ENCODE measurements at places on chromosomes 16 and 17.
A peak's percentile ranks its signal among the peaks of the same experiment; 100 is the strongest.

- DNase-seq: peak; percentile 70
Measured at GRCh38 chr17:29292992-29293889, 707 bp downstream of the NUFIP2 start.

DNA sequence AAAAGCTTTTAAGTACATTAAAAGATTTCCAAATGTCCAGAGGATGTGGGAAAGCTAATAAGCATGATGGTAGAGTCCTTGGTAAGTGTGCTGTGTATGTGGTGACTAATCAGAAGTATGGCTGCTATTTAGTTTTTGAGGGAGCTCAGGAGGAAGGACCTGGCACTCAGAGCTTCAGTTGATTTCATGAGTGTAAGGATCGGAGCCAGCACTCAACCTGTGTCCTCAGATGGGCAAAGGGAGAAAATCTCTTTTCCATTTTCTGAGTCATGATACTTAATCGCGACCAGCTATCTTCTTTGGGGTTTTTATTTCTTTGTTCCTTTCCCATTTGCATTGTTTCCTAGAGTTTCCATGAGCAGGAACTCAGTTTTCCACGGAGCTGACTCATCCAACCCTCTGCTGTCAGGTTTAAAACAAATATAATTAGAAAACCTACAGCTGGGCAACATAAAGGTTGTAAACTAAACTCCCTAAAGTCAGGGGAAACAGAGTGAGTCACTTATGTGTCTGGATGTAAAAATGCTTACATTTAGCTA lies 125.4 kb downstream of the MAP2K6 start:
- DNase-seq: no peak

DNA sequence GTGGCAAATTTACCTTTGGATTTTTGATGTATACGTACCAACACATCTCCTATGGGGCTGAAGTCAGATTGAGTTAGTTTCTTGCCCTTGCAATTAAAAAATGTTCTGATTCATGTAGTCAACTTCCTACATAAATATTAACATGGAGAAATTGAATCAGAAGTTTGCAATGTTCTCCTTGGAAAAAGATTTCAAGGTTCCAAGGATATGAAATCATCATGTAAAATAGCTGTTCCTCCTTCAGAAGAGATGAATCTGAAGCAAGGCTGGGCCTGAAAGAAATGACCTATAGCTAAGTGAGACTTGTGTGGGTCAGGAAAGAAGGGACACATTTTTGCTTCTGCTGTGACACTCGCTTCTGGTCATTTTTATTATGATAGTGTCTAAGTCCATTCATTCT lies 131.7 kb downstream of the RGS9 start:
- DNase-seq: no peak

DNA sequence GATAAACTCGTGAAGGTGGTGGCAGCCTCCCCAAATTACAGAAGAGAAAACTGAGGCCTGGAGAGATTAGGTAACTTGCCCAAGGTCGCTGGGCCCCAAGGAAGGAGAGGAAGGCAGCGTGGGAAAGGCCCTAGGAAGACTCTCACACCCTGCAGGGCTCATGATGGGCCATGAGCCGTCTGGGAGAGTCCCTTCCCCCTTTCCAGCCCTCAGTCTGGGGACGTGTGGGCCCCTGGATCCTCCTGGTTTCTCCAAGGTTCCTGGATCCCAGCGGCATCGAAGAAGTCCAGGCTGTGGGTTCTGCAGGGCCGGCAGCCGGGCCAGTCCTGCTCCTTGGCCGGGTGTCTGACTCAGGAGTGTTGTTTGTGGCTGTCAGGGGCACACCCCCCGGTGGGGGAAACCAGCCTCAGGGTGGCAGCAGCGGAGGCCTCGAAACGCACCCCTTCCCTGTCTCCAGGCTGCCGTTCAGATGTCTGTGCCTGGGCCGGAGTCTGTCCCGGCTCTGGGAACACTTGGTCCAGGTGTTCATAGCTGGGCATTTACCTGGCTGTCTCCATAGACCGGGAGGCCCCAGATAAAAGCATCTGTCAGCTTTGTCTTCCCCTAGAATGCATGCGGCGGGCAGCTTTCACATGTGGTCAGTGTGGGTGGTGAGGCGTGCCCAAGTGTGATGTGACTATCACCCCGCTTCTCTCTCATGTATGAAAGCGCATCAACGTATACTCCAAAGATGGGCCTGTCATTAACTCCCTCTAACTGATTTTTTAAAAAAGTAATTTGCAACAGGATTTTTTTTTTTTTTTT lies 3.7 kb upstream of the RAP1GAP2 start:
- no peak for DNase-seq

GRCh38 chr17:4903051-4903818 lies at the start of gene CHRNE:
Gene CHRNE (minus strand): TSS chr17:4903098. CDS start chr17:4903063, 35 bp downstream.
- peak; percentile 80 for DNase-seq

- peak; percentile 60 for DNase-seq
Measured at GRCh38 chr17:29124135-29124924, 55.9 kb downstream of the MYO18A start.

DNA sequence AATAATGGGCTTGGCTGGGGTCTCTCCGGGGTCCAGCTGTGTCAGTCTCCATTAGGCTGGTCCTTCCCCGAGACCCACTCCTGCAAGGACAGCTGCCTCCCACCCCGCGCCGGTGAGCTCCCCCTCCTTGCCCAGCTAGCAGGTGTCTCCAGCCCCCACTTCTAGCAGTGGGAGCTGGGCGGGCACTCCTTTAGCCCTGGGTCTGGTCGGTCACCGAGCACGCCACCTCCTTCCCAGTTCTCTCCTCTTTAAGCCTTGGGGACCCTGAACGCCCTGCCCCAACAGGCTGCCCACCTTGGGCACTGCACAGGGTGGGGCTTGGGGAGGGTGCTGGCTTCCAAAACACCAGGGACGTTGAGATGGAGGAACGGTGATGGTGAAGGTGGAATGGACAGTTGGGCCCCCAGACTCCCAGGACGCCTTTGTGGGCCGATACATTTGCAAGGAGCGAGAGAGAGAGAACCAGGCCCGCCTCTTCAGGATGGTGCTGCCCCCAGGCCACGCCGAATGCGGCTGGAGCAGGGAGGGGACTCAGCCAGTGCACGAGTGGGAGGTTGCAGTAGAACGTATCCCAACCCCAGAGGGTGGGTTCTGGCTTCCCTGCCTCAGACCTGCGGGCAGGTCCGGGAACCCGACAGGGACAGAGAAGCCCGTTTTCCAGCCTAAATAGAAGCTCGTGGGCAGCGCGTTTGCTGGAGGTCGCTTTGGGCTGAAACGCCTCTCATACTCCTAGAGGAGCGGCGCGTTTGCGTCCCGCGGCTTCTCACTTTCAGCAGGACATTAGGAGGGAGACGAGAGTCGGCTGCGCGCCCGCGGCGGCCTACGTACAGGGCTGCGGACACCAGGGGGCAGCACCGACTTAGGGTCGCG lies 10.7 kb downstream of the TBX2 start:
- DNase-seq: peak; percentile 91

- no peak for DNase-seq
Measured at GRCh38 chr16:88914750-88915368, 48.4 kb upstream of the PABPN1L start.

DNA sequence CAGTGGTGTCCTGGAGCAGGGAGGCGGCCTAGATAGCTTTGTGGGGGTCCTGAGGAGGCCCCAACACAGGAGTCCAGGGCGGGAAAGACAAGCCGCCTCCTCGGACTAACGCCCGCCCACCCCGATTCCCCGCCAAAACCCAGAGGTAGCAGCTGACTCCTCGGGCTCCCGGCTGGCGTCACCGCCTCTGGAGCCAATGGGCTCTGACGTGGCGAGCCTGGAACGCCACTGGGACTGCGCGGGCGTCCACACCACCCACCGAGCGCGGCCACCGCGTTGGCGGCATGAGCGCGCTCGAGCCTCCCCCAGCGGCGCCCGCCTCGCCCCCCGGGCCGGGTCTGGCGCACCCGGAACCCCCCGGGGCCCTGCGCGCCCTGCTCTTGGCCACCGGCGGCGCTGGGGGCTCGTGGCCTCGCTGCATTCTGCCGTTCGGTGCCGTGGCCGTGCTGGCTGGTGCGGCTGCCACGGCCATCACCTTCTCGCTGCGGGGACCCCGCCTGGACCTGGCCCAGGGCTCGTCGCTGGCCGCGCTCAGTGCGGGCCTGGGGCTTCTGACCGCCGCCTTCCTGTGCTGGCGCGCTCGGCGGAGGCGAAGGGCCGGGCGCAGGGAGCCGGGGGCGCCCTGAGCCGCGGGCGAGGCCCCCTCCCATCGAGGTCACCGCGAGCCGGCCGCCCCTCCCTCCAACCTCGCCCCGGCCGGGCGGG lies 3.4 kb upstream of the NTN3 start:
- DNase-seq: peak; percentile 32

DNA sequence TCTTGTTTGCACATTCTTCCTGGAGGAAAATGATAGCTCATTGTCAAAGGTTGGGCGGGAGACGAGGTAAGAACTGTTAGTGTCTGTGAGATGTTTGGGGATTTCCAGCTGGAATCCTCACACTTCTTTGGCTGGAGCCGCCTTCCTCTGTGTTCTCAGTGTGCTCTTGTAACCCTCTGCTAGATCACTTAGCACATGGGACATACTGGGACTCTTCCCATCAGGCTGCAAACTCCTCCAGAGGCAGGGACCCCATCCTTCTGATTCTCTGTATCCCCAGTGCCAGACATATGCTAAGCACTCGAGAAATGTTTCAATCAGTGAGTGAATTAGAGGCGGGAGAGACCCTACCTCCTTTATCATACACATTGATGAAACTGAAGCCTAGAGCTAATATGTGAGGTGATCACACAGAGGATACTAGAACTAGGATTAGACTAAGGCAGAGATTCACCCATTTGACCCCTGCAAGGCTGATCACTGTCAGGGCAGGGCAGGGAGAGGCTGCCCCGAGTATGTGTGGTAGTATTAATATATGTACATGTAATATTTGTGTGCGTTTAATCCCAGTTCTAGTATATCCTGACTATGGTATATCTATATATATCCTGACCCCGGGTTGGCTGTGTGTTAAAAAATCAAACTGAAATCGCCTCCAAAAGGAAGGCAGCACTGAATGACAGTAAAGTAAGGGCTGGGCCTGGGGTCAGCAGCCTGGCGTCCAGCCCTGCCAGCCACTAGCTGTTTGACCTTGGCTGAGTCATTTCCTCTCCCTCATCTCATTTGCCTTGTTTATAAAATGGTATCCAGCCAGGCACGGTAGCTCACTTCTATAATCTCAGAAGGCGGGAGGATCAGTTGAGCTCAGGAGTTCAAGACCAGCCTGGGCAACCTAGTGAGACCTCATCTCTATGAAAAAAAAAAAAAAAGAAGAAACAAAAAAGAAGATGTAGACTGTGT lies 75.5 kb upstream of the TBX2 start:
- DNase-seq: no peak

DNA sequence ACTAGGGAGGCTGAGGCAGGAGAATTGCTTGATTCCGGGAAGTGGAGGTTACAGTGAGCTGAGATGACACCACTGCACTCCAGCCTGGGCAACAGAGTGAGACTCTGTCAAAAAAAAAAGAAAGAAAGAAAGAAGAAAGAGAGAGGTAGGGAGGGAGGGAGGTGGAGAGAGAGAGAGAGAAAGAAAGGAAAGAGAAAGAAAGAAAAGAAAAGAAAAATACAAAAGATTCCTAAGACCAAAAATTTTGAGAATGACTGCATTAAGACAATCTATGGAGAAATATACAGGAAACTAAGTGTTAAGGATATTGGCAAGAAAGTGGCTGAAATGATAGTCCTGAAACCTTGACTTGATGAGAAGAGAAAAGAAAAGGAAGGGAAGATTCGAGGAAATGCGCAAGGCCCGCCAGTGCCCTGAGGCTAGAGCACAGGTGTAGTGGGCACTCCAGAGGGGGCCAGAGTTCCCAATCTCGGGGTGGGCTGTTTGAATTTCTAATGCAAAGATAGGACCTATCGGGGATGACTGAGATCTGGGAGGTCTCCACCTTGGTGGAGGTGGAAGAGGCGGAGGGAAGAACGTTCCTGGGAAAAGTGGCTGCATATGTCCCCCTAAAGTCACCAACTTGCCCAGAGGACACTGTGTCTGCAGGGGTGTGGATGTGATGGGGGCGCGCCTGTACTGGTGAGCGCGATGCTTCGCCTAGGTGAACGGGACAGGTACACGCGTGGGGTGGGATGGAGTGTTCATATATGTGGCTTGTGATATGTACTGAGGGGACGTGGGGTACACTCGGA lies 654 bp upstream of the SCNN1B start:
- DNase-seq: no peak

DNA sequence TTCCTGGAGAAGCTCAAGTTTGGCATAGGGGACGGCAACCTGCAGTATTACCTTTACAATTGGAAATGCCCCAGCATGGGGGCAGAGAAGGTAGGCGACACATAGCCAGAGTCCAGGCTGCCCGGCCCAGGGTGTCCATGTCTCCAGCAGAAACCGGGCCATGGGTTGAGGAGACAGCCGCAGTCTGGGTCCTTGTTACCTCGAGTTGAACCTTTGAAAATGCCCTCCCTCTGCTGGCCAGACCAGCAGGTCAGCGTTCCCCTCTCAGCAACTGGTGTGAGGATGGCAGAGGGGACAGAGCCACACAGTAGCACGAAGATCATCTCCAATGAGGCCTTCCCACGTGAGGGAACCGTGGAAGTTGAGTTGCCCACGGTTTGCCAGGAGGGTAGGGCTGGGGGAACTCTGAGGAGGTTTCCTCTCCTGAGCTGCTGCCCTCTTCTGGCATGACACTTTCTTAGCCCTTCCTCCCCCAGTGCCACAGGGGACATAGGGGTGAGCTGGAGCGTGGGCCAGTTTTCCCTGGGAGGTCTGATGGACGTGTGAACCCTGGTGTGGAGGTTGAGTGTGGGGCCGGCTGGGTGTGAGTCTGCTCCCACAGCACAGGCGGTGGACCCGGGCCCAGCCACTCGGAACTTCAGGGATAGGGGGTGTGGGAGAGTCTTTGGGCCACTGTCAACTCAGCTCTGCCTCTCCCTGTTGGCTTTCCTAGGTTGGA lies 27.2 kb downstream of the PLCD3 start:
- no peak for DNase-seq

DNA sequence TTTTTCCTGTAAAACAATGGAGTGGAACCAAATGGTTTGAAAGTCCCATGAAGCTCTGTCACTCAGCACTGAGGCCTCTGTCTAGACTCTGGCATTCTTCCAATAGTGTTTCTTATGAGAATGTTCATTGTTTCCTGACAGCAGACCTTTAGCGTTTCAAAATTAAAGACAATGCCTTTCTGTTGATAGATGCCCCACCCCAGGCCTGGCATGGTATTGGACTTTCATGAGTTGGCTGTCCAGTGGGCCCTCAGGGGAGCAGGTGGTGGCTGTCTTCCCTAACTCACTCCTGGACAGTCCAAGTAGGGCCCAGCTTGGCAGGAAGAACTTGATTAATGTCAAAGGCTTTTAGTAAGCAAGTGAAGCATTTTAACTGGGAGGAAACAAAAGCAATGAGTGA lies 186.5 kb upstream of the CCL2 start:
- no peak for DNase-seq

DNA sequence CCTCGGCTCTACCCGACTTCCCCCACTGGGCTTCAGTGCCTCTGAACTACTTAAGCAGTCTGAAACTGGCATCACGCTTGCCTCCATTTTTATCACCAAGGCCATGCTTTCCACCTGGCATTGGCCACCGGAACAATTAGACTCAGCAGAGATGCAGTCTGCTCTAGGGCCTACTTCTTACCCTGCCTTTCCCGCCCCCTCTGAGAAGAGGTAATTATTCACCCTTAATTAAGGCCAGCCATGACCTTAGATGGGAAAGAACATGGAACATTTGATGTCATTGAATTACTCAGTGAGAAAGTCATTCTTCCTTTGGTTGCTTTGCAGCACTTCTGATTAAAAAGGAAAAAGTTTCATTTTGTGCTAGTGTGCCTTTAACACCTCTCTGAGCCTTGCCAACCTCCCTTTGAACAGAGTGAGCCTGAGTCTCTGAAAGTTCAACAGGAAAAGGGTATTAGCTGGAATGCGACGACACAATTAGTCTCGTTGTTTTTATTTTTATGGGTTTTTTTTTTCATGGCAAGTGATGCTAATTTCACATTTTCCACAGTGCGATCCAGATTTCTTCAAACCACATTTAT lies 60.9 kb upstream of the TNRC6A start:
- no peak for DNase-seq

Data from endothelial cell (in vitro differentiated cells).